Aorta (tissue), 5 donors: ENCODE measurements at places on chromosomes 7 and 10. TPM values are rescaled to one million over a fixed set of nuclear protein-coding genes. Genes with fewer than 3 reads are reported as not detected.

TMEM213 gene
- total RNA-seq = not detected

CUBN gene
- total RNA-seq = 5.2 TPM

KLF14 gene
- total RNA-seq = 0.12 TPM

SFTPA1 gene
- not detected for total RNA-seq

DNMBP gene
- total RNA-seq = 23.9 TPM
